BE2C (cell line): ENCODE measurements at places on chromosomes 6 and 20.
A peak's percentile ranks its signal among the peaks of the same experiment; 100 is the strongest.

- DNase-seq: no peak
Measured at GRCh38 chr6:93048381-93048780, 371.0 kb downstream of the EPHA7 start.

DNA sequence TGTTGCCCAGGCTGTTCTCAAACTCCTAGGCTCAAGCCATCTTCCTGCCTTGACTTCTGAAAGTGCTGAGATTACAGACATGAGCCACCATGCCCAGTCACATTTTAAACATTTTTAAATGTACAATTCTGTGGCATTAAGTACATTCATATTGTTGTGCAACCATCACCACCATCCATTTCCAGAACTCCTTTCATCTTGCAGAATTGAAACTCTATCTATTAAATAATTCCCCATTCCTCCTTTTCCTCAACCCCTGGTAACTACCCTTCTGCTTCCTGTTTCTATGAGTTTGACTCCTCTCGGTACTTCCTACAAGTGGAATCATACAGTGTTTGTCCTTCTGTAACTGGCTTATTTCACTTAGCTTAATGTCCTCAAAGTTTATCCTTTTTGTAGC, 103.8 kb upstream of the NAA20 start:
- no peak for DNase-seq

DNA sequence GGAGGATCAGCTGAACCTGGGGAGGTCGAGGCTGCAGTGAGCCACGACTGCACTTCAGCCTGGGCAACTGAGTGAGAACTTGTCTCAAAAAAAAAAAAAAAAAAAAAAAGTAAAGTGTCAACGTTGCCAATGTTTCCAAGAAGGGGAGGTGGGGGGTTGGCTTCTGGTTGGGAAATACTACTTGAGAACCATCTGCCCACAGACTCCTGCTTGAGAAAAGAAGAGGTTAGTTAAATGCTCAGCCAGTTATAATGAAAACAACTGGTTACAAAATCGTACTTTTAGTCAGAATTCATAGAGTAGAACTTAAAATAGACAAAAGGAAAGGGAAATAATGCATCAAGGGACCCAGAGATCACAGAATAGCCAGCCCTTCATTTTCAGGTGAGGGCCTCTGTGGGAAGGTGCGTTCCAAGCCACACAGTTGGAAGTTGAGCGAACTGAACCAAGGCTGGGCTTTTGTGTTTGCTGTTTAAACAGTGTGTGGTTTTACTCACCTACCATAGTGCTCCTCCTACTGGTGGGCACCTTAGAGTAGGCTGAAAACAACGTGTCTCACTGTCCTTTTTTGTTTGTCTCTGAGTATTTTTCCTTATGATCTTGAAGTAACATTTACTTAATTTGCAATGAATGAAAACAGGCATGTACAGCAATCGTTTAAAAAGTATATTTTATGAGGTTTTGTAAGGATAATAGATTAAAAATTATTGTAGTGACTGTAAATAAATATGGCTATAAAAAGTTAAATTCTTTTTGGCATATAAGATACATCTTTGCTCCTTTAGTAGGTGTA, 200.7 kb downstream of the BCAS1 start:
- DNase-seq: peak; percentile 77

GRCh38 chr6:169234634-169235033, 19.0 kb downstream of the THBS2 start:
- DNase-seq: no peak

DNA sequence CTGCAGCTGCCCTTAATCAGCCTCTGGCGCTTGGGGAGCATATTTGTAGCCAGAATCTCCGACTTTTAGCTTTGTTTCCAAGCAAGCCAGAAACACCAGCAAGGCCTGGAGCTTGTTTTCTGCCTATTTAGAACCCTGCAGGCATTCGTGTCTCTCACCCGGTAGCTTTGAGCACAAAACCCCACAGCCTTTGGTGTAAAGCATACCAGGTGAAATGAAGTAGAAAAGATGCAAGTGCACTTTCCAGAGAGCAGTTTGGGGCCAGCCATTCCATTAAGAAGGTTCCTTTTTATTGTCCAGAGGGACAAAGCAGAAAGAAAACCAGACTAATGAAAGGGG, 736 bp downstream of the FAM217B start:
- DNase-seq: no peak

DNA sequence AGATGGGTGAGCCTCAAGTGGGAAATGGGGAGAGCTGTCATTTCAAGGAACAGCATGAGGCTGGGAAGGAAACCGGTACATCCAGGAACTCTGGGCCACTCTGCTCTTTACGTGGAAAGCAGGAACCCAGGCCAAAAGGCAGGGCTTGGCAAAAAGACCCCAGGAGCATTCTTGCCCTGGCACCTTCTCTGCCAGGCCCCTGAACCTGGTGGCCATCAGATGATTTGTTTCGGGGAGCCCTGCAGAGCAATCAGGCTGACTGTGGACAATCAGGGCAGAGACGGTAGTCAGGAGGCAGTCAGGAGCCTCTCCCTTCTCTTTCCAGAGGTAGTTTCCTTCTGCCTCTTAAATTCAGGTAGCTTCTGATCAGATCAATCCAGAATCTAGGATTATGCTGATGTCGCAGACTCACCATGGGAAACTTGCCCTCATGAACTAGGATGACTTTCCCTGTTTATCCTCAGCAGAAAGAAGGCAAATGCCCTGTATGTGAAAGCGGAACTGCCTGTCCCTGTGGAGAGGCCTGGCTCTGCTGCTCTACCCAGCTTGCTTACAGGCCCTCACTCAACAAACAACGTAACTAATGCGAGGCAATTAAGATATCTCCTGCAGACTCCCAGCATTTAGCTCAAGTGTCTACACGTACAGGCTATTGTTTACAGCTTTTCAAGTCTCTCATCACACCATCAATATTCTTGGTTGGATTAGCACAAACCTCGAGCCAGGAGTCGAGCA, 36.6 kb downstream of the EZR start:
- no peak for DNase-seq

DNA sequence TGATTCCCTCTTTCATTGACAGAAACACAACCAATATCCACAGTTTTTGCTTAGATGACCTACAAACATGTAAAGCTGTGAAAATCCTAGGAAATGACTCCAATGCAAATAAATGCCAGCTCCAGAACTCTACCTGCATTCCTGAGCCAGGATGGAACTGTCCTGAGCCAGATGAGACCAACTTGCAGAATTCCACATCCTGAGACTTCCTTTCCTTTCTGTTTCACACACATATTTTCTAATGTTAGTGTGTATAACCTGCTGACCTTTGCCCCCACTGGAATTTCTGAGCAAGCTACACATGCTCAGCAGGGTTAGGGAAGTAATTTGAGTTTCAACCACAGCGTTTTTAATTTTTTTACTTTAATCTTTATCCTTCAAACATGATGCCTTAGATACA, 69.6 kb upstream of the ADGRF1 start:
- no peak for DNase-seq

GRCh38 chr6:5089481-5090438, 4.6 kb downstream of the PPP1R3G start:
- DNase-seq: no peak

DNA sequence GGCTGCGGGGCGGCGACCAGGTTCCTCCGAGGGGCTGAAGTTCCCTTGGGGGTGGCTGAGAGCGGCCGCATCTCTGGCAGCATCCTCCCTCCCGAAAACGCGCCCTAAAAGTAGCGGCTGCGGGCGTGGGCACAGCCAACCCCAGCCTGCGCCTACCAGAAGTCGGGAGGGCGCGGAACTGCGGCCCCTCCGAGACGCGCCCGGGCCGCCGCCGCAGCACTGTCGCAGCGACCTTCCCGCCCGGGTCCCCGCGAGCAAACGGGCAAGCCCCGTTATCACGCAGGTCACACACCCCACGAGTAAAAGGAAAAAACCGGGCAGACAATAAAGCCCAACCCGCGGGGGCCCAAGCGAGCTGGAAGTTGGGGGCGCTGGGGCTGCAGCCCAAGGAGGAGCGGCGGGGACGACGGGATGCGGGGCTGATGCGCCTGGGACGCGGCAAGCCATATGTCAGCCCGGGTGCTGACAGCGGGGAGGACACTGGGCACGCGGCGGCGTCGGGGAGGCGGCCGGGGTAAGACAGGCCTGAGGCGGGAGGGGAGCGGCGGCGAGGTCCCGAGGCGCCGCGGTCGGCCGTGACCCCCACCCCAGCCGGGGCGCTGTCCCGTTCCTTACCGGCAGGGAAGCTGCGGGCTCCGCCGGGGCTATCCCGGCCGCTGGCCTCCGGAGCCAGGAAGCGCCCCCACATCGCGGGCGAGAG, 659 bp downstream of the CEP85L start:
- peak; percentile 71 for DNase-seq

- DNase-seq: no peak
Measured at GRCh38 chr6:70901324-70901723, 55.5 kb downstream of the B3GAT2 start.

DNA sequence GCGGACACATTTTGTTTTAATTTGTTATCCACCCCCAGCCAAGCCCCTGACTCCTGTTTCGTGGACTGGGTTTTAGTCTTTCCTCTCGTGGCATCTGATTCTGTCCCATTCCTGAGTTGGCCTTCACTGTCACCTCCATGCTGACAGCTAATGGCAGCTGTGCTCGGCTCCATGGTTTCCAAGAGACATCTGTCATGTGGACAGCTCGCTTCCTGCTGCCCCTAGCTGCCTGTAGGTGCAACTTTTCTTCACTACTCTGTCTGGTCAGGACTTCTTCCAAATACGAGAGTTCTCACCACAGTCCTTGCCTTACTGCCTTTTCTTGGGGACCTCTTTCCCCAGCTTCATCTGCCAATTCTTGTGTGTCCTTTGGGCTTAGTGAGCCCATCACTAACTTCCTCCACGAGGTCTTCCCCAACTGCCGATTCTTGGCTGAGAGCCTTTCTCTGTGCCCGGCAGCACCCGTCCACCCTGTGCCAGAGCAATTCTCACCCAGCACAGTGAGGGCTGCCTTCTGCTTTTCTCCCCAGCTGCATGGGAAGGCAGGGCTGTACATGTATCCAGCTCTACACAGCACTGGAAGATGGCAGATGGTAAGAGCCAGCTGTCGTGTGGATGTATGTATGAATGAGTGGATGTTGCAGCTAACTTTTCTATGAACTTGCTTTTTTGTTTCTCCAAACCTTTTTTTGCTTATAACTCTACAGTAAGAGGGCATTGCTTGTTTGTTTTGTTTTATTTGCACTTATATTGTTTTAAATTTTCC, 140.4 kb downstream of the F13A1 start:
- DNase-seq: no peak

DNA sequence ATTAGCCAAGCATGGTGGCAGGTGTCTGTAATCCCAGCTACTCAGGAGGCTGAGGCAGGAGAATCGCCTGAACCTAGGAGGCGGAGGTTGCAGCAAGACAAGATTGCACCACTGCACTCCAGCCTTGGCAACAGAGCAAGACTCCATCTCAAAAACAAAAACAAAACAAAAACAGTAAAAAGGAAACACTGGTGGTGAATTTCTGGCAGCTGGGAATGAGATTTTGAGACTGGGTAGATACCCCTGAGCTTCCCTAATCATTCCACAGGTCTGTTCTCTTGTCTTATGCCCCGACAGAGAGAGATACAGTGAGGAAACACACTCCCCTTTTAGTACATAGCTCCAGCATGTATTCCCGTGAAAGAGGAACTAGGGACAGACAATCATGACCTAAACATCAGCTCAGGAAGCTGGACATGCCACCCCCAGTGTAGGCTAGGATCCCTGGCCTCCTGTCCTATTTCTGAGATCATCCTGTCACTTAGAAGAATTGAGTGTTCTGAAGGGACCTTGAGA, 9.6 kb downstream of the MAN1A1 start:
- DNase-seq: no peak

DNA sequence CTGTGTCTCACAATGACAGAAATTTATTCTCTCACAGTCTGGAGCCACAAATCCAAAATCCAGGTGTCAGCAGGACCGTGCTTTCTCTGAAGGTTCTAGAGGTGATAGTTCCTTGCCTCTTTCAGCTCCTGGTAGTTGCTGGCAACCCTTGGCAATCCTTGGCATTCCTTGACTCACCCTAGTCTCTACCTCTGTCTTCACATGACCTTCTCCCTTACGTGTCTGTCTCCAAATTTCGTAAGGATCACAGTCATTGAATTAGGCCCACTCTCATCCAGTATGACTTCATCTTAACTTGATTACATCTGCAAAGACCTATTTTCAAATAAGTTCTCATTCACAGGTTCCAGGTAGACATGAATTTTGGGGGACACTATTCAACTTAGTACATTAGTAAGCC, 143.1 kb downstream of the CEP57L1 start:
- DNase-seq: no peak

GRCh38 chr6:6643398-6643797, 54.9 kb downstream of the LY86 start:
- no peak for DNase-seq

- no peak for DNase-seq
Measured at GRCh38 chr6:164693944-164694343, 615.5 kb downstream of the C6orf118 start.

- DNase-seq: no peak
Measured at GRCh38 chr6:132648356-132648755, 10.6 kb downstream of the TAAR1 start.

- DNase-seq: no peak
Measured at GRCh38 chr6:109305028-109305427, 77.2 kb downstream of the CD164 start.

DNA sequence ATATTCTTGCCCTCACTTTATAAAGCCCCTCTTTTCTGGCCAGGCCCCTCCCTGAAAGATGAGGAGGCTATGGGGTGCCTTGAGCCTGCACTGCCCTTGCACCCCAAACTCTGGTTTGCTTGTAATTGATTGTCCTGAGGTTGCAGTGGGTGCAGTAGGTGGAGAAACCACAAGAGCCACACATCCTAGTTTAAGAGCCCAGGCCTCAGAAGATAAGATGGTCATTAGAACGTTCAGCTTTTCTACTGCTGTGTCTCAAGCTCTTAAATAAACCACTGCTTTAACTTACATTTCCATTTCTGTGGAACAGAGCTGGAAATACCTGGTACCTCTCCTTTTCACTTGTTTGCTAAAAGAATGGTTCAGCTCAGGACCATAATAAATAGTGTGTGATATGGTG, 9.0 kb downstream of the MRAP2 start:
- DNase-seq: no peak

DNA sequence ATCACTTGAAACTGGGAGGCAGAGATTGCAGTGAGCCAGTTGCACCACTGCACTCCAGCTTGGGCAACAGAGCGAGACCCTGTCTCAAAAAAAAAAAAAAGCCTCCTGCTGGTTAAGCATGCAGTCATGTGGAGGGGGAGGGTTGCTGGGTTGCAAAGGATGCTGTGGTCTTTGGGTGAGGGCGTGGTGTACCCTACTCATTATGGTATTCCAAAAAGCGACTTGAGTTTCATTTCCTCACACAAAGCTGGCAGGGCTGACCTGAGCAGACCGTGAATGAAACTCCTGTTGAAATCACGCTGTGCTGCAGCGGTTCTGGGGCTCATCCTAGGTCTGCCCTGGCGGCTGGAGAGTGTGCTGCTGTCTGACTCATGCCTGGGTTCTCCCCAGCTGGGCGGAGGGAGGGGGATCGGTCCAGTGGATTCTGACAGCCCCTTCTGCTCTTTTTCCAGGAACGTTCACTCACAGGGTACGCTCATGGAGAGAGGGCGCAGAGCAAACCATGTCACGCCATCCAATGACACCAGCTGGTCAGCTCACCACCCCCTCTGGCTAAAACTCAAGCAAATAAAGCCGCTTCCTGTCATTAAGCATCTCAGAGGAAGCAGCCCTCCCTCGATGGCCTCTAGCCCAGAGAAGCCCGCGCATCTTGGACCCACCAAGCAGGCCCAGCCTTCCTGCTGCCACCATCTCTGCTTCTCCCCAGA, 166.2 kb downstream of the SCML4 start:
- DNase-seq: peak; percentile 85
